NCI-H1048 (cell line): ENCODE measurements at places on chromosomes 7 and 10.

- no peak for DNase-seq
Measured at GRCh38 chr10:24307696-24308485, 99.0 kb downstream of the KIAA1217 start.

- DNase-seq: no peak
Measured at GRCh38 chr10:80523773-80524172, 13.9 kb upstream of the SH2D4B start.

DNA sequence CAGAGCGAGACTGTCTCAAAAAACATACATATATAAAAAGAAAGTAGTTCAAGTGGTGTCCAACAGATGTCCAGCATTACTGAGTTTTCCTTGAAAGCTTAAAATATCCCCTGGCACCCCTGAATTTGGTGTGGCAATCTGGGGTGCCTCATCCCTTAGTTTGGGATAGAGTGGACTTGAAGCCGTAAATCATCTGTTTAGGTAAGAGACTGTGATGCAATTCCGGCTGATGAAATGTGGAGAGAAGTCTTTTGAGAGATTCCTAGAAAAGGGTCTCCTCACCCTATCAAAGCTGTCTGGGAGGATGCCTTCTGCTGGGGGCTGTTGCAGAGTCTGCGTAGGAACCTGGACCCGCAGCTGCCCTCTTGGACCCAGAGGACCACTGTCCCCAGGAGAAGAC lies 408.0 kb downstream of the RPS24 start:
- DNase-seq: no peak

GRCh38 chr7:148442933-148443332 lies 147.6 kb upstream of the C7orf33 start:
- DNase-seq: no peak

GRCh38 chr10:34555653-34556052 lies 259.4 kb downstream of the PARD3 start:
- no peak for DNase-seq

DNA sequence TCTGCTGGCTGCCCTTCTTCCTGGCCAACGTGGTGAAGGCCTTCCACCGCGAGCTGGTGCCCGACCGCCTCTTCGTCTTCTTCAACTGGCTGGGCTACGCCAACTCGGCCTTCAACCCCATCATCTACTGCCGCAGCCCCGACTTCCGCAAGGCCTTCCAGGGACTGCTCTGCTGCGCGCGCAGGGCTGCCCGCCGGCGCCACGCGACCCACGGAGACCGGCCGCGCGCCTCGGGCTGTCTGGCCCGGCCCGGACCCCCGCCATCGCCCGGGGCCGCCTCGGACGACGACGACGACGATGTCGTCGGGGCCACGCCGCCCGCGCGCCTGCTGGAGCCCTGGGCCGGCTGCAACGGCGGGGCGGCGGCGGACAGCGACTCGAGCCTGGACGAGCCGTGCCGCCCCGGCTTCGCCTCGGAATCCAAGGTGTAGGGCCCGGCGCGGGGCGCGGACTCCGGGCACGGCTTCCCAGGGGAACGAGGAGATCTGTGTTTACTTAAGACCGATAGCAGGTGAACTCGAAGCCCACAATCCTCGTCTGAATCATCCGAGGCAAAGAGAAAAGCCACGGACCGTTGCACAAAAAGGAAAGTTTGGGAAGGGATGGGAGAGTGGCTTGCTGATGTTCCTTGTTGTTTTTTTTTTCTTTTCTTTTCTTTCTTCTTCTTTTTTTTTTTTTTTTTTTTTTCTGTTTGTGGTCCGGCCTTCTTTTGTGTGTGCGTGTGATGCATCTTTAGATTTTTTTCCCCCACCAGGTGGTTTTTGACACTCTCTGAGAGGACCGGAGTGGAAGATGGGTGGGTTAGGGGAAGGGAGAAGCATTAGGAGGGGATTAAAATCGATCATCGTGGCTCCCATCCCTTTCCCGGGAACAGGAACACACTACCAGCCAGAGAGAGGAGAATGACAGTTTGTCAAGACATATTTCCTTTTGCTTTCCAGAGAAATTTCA lies 1.7 kb downstream of the ADRB1 start:
- no peak for DNase-seq

DNA sequence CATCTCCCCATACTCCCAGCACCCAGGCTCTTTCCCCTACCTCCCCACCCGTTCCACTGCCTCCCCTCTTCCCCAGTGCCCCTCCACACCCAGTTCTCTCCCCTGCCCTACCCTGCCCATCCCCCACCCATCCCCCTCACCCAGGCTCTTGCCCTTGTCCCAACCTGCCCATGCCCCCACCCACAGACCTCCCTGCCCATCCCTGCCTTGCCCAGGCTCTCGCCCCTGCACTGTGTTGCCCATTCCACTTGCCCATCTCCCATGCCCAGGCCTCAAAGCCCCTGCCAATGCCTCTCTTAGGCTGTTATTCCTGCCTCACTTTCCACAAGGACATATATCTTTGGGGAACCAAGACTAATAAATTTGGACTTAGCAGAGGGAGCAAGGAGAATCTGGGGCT lies 262.6 kb upstream of the CXCL12 start:
- no peak for DNase-seq

DNA sequence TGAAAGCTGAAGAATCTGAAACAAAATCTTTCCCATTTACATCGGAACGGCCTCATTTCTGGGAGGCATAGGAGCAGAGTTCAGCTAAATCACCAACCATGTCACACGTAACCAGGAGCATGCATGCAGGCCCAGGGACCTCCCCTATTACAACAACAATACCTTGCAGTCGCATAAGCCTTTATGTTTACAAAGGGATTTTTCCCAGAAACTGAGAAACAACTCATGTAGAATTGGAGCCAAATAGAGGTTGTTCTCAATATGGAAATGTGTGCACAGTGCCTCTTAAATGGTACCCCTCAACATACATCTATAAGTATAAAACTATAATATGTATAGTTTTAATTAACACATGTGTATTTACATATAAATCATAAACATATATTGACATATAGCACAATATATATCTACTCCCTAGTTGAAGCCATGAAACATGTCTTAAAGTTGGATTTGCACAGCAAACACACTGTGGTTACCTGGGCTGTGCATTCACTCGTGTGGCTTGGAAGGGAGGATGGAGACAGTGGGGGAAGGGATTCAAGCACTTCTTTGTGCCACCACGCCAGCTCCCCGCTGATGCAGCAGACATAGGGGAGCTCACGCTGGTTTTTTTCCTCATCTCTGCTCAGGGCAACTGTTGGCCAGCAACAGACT lies 35.0 kb upstream of the DGKI start:
- no peak for DNase-seq

DNA sequence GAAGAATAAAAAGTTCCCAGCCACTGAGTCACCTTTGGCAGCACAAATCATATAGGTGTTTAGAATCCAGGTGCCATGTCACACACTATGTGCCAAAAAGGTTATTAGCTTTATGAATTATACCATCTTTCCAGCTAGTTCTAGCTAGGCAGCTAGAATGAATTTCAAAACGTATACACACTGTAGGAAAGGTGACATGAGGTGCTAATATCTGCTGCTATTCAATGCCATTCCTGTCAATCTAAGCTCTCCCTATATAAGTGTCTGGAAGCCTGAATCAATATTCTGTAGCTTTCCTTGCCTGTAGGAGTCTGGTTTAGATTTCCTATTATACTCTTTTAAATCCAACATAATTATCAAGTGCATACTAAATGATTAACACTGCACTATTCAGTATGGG lies 868.6 kb downstream of the GATA3 start:
- no peak for DNase-seq

- no peak for DNase-seq
Measured at GRCh38 chr10:88116971-88117626, 253.7 kb downstream of the PTEN start.
